RKO (cell line): ENCODE measurements at places on chromosomes 2 and 18.

GRCh38 chr2:38427936-38428335 is 50.9 kb upstream of the ATL2 start:
- no peak for DNase-seq

DNA sequence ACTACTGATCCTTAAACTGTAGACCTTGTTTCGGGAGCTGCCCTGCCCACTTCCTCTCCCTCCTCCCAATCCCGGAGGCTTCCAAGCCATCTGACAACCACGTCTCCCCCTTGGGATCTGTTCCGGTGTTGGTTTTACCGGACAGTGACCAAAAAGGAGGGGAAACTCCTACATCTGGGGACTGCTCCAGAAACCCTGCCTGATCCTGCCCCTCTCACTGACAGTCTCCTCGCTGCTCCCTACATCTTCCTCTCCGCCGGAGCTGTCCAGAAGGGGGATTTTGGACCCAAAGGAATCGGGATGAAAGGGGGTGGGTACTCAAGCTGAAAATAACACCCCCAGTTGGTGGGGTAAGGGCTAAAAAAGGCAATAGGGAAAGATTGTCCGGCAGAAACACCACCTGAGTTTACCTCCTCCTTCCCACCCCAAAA is 1.5 kb downstream of the INO80D start:
- DNase-seq: peak; percentile 91

DNA sequence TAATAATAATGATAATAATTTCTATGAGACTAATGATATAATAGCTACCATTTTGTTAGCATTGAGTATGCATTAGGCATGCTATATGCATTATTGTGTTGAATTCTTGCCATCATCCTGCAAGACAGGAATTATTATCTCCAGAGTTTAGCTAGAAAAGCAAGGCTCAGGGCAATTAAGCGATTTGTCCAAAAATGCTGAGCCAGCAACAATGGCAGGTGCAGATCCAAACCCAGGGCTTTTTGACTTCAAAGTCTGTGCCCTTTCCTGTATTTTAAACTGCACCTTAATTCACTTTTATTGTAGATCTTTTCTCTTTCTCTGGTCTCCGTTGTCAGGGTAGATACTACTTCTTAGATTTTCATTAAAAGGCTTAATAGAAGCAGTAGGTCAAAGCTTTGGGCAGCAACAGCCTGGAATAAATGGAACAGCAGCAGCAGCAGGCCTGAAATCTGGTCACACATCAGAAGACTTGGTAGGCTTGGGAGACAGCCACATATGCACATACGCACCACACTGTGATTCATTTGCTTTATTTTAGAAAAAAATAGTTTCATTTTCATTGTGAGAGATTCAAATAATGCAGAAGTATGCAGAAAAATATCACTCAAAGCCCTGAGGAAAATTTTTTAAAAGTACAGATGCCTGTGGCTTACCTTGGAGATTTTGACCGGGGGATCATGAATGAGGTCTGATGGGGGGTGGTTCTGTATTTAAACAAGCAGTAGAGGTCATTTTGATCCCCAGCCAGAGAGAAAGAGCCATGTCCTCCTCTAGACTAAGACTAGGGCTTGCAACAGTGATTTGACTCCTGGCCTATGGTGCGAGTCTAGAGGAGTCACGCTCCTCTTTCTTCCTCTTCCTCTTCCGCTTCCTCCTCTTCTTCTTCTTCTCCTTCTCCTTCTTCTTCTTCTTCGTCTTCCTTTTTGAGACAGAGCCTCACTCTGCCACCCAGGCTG is 455.7 kb downstream of the TSN start:
- no peak for DNase-seq

GRCh38 chr2:36711741-36712314 is 15.3 kb downstream of the VIT start:
- DNase-seq: no peak

GRCh38 chr18:79741362-79741700 is 56.4 kb upstream of the KCNG2 start:
- no peak for DNase-seq
